ENCODE measurements at places on chromosomes 11 and 22.

GRCh38 chr11:113494021-113494420 lies 18.8 kb upstream of the DRD2 start:
- DNase-seq: no peak

- no peak for DNase-seq
Observed at GRCh38 chr11:56923116-56923515, 65.6 kb upstream of the OR5AK2 start.

DNA sequence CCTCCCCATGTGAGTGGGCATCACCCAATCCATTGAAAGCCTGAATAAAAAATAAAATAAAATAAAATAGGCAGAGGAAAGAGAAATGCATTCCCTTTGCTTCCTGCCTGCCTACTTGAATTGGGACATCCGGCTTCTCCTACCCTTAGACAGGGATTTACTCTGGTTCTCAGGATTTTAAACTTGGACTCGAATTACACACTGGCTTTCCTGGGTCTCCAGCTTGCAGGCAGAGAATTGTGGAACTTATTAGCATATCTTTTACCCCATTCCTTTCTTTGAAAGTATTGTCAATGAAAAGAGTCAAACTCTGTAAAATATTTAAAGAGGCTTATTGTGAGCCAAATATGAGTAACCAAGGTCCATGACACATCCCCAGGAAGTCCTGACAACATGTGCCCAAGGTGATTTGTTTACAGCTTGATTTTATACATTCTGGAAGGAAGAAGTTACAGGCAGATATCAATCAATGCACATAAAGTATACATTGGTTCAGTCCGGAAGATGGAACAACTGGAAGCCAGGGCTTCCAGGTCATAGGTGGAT lies 78.4 kb upstream of the CCDC90B start:
- no peak for DNase-seq

GRCh38 chr22:37333724-37334460 lies 51.6 kb downstream of the CYTH4 start:
- DNase-seq: no peak

DNA sequence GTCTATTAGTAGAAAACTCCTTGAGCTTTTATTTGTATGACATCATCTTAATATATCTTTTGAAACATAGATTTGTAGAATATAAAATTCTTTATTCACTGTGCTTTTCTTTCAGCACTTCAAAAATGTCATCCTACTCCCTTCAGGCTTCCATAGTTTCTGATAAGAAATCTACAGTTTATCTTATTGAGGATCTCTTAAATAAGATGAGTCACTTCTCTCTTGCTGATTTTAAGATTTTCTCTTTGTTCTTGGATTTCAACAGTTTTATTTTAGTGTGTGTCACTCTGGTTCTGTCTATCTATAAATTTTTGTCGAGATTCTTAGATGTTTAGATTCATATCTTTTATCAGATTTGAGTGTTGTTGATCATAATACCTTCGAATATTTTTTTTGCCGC lies 566.1 kb upstream of the CHORDC1 start:
- DNase-seq: no peak

DNA sequence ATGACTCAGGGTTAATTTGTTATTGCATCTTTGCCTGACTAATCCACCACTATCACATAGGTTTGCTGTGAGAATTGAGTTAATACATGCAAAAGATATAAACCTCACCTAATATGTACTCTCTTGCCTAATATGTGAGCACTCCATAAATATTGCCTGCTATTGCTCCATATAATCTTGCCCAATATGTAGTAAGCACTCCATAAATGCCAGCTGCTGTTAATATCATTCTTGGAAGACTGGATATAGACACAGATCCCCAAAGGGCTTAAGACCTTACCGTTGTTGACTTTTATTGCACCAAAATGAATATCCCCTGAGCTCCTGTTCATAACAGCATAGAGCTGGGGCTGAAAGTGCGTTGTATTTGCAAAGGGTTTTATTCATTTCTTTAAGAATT lies 27.0 kb upstream of the LRRC55 start:
- no peak for DNase-seq

DNA sequence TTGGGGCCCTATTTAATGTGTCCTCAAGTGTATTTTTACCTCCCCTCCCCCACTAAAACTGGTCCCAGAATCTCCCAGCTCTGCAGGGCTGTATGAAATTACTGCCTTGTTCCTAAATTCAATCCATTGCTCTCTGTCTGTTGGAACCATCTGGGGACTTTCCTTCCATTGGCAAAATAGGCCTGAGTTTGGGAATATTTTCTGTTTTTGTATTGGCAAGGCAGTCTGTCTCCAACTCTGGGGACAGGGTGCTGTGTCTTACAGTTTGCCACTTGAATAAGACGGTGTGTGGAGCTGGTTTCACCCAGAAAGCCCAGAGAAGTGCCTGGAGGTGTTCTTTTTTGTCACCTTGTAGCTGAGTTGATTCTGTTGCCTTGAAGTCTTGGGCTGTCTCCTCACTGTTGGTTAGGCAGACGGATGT lies 1.3 kb downstream of the PACS1 start:
- DNase-seq: no peak

DNA sequence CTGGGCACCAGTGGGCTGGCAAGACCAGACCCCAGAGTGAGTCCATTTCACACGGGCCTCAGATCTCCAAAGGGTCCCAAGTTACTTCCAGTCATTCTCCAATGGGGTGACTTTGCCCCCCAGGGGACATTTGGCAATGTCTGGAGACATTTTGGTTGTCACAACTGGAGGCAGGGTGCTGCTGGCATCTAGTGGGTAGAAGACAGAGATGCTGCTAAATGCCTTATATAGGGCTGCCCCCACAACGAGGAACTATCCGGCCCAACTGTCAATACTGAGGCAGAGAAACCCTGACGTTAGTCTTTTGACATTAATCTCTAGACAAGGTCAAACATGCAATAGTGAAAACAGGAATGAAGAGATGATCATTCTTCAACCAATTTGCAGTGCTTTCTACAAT lies 6.4 kb downstream of the RTN4RL2 start:
- DNase-seq: no peak

DNA sequence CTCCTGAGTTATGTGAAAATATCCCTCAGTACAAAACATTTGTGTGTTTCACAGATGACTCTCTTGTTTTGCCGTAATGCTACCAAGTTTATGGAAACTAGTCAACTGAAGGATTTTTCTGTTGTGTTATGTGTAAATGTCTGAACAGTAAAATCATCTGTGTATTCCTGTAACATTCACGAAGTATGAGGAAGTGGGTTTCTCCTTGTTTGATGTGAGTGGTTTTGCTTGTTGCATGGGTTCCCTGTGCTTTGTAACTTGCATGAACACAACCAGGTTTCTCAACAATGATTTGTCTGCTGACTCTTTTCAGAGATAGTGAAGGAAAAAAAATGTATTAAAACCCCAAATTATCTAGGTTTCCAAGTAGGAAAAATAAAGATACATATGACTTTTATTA lies 138.1 kb downstream of the PGR start:
- no peak for DNase-seq

Data from stimulated activated CD4-positive, alpha-beta T cell treated with anti-CD3 and anti-CD28 coated beads, TNF-alpha, amount 100 ng/mL, for 1 hour (primary cell).